Glutamatergic neuron (in vitro differentiated cells): ENCODE measurements at places on chromosomes 2 and 18. TPM values are rescaled to one million over a fixed set of nuclear protein-coding genes. Genes with fewer than 3 reads are reported as not detected.

DNA sequence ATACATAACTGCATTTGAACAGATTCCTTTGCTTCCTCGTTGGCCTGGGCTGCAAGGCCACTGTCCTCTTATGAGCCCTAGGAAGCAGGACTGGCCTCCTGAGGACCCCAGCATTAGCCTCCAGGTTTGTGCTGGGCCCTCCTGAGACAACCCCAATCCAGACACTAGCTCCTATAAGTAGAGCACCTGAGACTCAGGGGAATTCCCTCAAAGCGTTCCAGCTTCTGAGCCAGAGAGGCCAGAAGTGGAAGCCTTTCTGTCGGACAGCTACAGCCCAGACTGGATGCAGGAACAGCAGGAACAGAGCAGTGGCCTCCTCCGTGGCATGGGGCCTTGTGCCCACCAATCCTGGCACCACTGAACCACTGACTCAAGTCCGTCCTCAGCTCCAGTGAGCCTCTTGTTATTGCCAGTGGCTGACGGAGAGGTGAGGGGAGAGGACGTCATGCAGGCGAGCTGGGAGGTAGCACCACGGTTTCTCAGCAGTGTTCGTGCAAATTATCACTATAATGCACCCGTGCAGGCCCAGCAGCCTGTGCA lies 67.2 kb downstream of the NPAS2 start:
- H3K4me3 ChIP-seq: no peak overlapping the region
- H3K36me3 ChIP-seq: no peaks in the 10 kb centered on the region
- peaks cover 5% of the 10 kb centered on the region for H3K27me3 ChIP-seq
- H3K27ac ChIP-seq: no peak overlapping the region
- no peak for DNase-seq

DNA sequence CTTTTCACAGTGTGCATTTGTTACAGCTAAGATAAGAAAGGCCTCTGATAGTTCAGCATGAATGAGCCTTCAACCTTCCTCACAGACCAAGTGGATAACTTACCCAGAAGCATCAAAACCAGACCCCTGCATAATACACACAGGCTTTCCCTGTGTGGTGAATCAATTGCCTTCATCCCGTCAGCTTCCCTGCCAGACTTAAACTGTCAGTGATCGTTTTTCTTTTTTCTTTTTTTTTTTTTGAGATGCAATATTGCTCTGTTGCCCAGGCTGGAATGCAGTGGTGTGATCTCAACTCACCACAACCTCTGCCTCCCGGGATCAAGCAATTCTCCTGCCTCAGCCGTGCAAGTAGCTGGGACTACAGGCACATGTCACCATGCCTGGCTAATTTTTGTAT lies 20.5 kb upstream of the SLC35F5 start:
- H3K36me3 ChIP-seq: no peaks in the 10 kb centered on the region
- H3K27ac ChIP-seq: no peak overlapping the region
- DNase-seq: no peak
- no peaks in the 10 kb centered on the region for H3K27me3 ChIP-seq

TMEM87B gene
- 8.6 TPM for total RNA-seq

- H3K27ac ChIP-seq: no peak overlapping the region
- H3K4me1 ChIP-seq: peaks cover 44% of the 10 kb centered on the region
- no peak for DNase-seq
- H3K27me3 ChIP-seq: no peaks in the 10 kb centered on the region
- H3K4me3 ChIP-seq: no peak overlapping the region
These were observed 150.1 kb downstream of the ANTXR1 start for GRCh38 chr2:69163109-69163508.

- no peak for DNase-seq
- H3K27ac ChIP-seq: no peak overlapping the region
- peaks cover 3% of the 10 kb centered on the region for H3K27me3 ChIP-seq
- H3K4me3 ChIP-seq: no peak overlapping the region
- peaks cover 3% of the 10 kb centered on the region for H3K4me1 ChIP-seq
- no peaks in the 10 kb centered on the region for H3K36me3 ChIP-seq
These were observed 23.0 kb downstream of the TCF7L1 start for GRCh38 chr2:85156153-85156552.

GPR35 gene
- 1.5 TPM for total RNA-seq

- peaks cover 6% of the 10 kb centered on the region for H3K4me1 ChIP-seq
- no peaks in the 10 kb centered on the region for H3K36me3 ChIP-seq
- H3K27ac ChIP-seq: no peak overlapping the region
- DNase-seq: no peak
- H3K4me3 ChIP-seq: no peak overlapping the region
- H3K27me3 ChIP-seq: no peaks in the 10 kb centered on the region
These were observed 36.1 kb downstream of the TMEM163 start for GRCh38 chr2:134682726-134683125.

DNA sequence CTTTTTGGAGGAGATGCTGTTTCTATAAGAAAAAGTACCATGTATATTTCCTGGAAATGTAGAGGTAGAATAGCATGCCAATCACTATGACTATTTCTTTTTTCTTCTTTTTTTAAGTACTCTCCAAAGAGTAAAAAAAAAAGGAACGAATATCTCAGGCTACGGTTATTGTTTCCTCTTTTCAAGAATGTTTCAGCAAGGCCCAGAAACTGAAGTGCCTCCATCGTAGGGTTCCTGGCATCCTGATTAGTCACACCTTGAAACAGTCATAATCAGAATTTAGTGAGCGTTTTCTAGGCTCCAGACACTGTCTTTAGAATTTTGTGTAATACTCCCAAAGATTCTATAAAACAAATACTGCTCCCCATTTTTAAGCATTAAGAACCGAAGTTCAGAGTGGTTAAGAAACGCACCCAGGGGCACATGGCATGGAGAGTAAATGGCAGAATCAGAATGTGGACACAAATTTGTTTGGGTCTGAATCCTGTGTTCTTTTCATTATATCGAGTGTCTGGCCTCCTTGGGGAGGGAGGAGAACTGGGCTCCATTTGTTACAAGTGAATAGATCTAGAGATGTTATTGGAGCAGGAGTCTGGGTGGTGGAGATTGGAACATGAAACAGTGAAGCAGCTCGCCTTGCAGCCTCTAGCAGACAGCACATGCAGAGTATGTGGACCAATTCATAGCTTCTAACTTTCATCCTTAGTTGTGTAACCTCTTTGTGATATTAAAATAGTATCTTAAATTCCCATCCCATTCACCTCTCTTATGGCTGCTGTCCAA lies 26.7 kb downstream of the ZEB2 start:
- H3K4me3 ChIP-seq: no peak overlapping the region
- peaks cover 3% of the 10 kb centered on the region for H3K27me3 ChIP-seq
- peaks cover 52% of the 10 kb centered on the region for H3K4me1 ChIP-seq
- no peak for DNase-seq
- H3K36me3 ChIP-seq: no peaks in the 10 kb centered on the region

DNA sequence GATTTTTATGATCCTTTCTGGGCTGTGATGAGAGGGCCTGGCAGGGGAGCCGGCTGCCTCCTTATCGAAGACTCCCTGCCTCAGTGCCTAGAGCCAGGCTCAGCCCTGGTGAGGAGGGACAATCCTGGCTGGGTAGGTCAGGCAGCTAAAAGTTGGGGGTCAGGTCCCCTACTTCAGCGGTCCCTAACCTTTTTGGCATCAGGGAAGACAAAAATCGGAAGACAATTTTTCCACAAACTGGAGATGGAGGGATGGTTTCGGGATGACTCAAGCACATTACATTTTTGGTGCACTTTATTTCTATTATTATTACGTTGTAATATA lies 53.1 kb downstream of the HS1BP3 start:
- no peaks in the 10 kb centered on the region for H3K36me3 ChIP-seq
- H3K27ac ChIP-seq: no peak overlapping the region
- H3K4me1 ChIP-seq: peaks cover 25% of the 10 kb centered on the region
- peak; percentile 3 for DNase-seq

AGXT gene
- not detected for total RNA-seq

DNA sequence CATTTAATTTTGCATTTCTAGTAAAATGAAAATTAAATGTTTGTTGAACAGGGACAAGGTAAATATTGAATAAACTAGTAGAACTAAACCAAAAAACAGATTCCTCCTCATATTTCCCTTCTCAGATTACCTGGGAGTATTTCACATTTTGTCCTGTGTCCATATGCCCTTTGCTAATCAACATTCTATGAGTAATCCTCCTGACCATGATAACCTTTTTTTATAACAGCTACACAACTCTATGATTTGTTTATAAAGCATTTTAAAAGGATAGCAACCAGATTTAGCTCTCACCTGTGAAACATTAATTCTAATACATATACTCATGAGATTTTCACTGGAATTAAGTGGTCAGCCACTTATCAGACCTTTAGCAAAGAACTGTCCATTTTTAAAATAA lies 7.1 kb upstream of the DSG2 start:
- no peak overlapping the region for H3K27ac ChIP-seq
- no peak overlapping the region for H3K4me3 ChIP-seq
- no peak for DNase-seq
- H3K4me1 ChIP-seq: peaks cover 3% of the 10 kb centered on the region
- H3K27me3 ChIP-seq: peaks cover 1% of the 10 kb centered on the region
- peaks cover 7% of the 10 kb centered on the region for H3K36me3 ChIP-seq

GRCh38 chr2:126655500-126656430 lies at the start of gene GYPC:
GYPC (plus strand) TSS chr2:126656158; CDS start chr2:126656264, 106 bp downstream.
- H3K4me1 ChIP-seq: peaks cover 9% of the 10 kb centered on the region
- DNase-seq: peak; percentile 31
- H3K27ac ChIP-seq: peak within 1 kb of the TSS; percentile 33
- H3K4me3 ChIP-seq: peak within 1 kb of the TSS; percentile 89

SCN9A gene
- 11.2 TPM for total RNA-seq

DNA sequence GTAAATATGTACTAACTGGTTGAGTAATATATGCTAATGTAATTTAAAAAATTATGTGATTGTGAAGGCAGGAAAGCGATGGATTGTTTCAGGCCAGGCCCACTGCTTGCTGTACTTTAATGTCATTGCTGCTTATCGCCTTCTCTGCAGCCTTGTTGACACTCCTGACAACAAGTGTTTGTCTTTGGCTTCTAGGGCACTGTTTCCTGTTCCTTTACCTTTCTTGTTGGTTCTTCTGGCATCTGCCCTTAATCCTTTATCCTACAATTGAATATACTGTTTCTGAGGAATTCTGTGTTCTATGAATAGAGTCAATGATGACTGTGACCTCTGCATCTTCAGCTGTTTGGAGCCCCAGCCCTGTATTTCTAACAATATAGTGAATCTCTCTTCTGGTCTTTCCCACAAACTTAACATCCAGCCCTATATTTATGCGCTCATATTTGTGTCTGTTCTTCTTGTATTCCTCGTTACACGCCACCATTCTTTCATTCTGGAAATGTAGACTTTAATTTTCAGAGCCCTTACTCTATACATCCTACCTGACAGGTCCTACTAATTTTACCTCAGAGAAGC lies 17.6 kb downstream of the ACSL3 start:
- DNase-seq: no peak
- H3K36me3 ChIP-seq: no peaks in the 10 kb centered on the region
- H3K4me1 ChIP-seq: peaks cover 15% of the 10 kb centered on the region
- no peak overlapping the region for H3K4me3 ChIP-seq
- H3K27me3 ChIP-seq: no peaks in the 10 kb centered on the region
- no peak overlapping the region for H3K27ac ChIP-seq

NOL4 gene
- 8.6 TPM for total RNA-seq
